ENCODE measurements at places on chromosomes 4 and X.

GRCh38 chr4:3123181-3123671 lies 48.7 kb downstream of the HTT start:
- DNase-seq, result no peak

- DNase-seq, result no peak
Measured at GRCh38 chr4:168765726-168766125, 244.3 kb downstream of the CBR4 start.

DNA sequence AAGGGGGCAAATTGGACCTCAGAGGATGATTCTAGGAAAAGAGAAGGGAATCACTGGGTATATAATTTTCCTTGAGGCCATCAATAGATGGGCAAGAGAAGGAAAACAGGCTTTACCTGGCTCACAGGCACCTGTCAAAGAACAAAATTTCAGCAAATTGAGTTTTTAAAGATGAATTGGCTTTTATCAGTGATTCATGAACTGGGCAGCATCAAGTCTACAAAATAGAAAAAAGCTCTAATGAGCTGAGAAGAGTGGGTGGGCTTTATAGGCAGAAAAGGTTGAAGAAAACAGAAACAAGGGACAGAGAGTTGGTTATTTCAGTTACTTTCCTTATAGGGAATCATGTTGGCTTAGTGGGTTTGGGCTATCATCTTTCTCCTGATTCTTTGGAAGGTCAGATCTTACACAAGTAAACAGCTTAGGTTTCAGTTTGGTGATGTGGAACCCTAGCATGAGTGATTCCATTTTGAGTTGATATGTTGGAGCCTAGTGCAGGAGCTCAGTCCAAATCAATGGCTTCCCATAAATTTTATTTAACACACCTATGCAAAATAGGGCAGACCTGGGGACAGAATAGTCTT lies 120.7 kb upstream of the MED14 start:
- no peak for DNase-seq

GRCh38 chrX:10414862-10415261 lies 205.5 kb downstream of the MID1 start:
- DNase-seq, result no peak

All from hematopoietic multipotent progenitor cell treated with erythropoietin and hydrocortisone succinate and interleukin-3 and kit ligand, for 8 days (in vitro differentiated cells).